NCI-H1417 treated with DMSO at 0.1 percent for 48 hours (cell line): ENCODE measurements at places on chromosomes 6 and 20.

- no peak for DNase-seq
Observed at GRCh38 chr20:49687595-49688567, 25.8 kb downstream of the B4GALT5 start.

- DNase-seq, result no peak
Observed at GRCh38 chr20:6613280-6613861, 154.1 kb upstream of the BMP2 start.

DNA sequence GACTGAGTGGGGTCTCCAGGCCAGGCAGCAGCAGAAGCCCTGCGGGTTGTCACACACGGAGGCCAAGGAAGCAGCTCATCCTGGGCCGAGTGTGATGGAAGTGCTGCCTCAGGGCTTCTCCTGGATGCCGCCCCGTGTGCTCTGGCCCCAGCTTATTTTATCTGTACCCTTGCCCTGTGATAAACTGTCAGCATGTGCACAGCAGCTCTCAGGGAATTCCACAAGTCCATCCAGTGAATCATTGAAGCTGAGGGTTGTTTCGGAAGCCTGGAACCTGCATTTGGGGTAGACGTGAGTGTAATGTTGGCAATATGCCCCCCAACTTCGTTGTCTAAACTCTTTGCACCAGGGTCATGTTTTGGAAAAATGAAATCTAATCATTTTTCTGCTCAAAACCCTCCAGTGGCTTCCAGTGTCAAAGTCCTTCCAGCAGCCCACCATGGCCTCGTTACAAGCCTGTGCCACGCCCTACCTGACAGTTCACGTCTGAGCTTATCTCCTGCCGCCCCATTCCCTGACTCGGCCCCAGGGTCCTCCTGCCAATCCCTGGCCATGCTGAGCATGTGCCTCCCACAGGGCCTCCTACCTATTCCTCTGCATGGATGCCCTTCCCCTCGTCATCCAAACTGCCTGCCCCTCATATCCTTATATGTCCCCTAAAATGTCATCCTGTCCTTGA lies 168.1 kb upstream of the THBS2 start:
- no peak for DNase-seq

DNA sequence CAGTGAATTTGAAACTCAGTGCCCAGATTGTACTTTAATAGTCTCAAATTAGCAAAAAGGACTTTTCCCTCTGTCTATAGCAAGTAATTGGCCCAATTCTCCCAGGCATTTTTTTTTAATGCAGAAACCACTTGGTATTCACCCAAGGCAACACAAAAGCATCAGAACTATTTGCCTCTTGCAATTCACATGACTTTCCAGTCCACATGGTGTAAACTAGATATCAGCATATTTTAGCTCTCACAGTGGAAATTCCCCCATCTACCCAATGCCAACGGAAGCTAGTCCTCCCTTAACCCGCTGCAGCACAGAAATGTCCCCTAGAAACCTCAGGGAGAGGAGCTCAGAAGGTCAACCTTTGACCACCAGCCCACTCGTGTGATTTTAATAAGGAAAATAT lies 103.4 kb upstream of the CDYL start:
- DNase-seq, result no peak

DNA sequence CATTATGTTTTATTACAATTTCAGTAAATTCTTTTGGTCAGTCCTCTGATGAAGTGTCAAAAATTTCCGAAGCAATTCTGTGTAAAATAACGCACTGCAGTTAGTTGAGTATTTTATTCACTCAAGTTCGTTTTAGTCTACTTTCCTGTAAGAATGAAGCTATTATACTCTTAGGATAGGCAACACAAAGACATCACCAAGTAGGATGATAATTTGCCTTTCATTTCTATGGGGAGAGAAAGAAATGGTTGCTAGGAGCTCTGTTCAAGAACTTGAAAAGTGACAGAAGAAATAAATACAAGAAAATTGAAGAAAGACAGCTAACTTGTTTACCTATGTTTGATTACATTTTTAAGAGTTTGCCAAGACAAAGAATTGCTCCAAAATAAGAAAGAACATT lies 290.4 kb downstream of the EYS start:
- DNase-seq, result no peak

DNA sequence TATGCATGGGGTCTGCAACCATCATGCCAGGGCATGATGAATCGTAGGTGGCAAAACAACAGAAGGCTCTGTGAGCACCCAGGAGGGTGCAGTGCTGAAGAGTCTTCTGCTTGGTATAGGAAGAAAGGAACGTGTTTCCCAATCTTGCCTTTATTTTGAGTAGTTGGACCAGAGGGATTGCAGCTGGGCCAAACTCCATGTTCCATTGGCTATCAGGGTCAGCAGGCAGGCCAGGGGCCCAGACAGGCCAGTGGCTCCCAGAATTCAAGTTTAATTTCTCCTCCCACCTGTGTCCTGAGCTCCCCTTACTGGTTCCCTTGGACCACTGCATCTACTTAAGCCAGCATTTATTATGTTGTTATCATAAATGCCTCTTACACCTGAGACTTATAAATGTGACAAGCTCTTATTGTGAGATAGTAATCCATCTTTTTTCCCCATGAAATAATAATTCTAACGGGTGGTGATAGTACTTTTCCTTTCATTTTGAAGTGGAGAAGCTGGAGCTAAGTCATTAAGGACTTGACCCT lies 918 bp upstream of the TRIM38 start:
- DNase-seq, result no peak

DNA sequence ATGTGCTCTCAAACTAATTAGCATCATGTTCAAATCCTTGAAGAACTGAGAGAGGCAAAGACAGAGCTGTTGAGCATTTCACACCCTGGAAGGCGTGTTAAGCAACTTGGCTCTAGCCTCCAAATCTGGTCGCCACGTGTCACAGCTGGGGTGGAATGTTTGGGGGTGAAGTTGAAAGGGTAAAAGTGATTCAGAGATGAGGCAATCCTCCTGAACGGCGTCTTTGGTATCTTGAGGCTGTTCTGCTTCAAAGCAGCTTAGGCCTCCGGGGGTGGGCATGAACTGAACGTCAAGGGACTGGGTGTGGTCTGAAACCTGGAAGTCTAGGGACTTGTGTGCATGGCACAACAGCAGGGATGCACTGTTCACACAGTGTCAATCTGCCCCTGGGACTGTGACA lies 62.3 kb downstream of the TRAM2 start:
- no peak for DNase-seq

DNA sequence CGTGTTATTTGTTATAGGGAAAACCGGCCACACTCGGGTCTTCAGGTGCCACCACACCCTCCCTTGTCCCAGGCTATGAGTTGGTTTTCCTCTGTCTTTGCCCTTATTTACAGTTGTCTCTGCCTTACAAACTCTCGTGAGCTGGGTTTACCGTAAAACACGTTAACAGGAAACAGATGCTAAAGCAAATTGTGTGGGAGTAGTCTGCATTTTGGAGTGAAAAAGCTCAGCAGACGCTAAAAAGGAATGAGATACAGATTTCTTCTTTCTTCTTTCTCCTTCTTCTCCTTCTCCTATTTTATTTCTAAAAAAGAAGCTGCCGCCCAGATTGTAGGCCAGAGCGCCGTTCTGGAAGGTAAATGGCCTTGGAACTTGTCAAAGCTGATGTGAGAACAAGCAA lies 51.9 kb downstream of the APCDD1L start:
- no peak for DNase-seq

GRCh38 chr6:158158748-158159147 lies 9.3 kb downstream of the SERAC1 start:
- no peak for DNase-seq

DNA sequence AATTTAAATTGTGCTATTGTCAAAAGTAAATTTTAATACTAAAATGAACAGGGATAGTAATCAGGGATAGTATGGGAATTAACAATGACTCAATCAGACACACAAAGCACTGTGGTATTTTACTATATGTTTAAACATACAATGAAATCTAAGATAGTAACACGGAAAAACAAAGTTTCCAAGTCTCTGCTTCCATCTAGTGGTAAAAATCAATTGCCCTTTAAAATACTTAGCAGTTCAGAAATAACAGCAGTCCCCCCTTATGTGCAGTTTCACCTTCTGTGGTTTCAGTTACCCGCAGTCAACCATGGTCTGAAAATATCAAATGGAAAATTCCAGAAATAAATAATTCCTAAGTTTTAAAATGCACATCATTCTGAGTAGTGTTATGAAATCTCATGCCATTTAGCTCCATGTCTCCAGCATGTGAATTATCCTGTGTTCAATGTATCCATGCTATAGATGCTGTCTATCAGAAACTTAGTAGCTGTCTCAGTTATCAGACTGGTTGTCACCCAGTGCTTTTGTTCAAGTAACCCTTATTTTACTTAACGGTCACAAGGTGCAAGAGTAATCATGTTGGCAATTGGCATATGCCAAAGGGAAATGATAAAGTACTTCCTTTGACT lies 58.5 kb downstream of the AHI1 start:
- no peak for DNase-seq

GRCh38 chr6:149763866-149764265 lies 14.3 kb downstream of the PCMT1 start:
- no peak for DNase-seq

- DNase-seq, result no peak
Observed at GRCh38 chr20:19916531-19917485, 100.4 kb upstream of the NAA20 start.

DNA sequence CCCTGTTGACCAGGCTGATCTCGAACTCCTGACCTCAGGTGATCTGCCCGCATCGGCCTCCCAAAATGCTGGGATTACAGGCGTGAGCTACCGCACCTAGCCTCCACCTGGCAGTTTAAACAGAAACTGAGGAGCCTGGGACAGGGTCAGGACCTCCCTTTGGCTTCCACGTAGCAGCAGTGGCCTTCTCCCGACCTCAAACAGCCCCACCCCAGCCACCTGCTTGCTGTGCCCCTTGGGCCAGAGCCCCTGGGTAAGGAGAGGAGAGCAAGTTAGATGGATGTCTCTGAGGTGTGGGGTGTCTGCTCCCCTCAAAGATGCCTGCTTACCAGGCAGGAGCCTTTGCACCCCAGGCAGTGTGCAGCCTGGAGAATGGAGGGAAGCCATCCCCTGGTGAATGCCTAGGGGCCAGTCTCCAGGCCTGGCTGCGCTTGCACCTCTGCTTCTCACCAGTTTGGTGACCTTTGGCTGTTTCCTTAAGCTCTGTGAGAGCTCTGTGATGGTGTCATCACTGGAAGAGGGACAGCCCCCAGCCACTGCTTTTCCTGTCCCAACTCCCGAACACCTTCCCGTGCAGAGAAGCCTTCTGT lies 42.1 kb upstream of the MDFI start:
- DNase-seq, result no peak

GRCh38 chr6:4486568-4487315 lies 289.5 kb upstream of the CDYL start:
- no peak for DNase-seq

DNA sequence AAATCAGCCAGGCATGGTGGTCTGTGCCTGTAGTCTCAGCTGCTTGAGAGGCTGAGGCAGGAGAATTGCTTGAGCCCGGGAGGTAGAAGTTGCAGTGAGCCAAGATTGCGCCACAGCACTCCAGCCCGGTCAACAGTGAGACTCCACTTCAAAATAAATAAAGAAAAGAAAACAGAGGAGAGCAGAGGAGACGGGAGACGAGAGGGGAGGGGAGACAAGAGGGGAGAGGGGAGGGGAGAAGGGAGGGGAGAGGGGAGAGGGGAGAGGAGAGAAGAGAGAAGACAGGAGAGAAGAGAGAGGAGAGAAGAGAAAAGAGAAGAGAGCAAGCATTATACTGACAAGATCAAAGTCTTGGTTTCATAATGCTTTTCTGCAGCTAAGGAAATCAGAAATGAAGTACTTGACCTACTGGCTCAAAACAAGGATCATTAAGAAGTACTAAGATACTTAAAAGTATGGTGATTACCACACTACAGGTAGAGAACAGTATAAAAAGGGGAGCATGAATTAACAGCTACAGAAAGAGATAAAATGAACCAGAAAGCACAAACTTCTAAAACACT lies 30.5 kb downstream of the FAM8A1 start:
- DNase-seq, result no peak

GRCh38 chr20:31560746-31561598 lies 44.1 kb upstream of the ID1 start:
- DNase-seq, result no peak

GRCh38 chr6:148082696-148083095 lies 259.9 kb upstream of the SASH1 start:
- DNase-seq, result no peak

GRCh38 chr6:86215323-86215722 lies 572.6 kb upstream of the SYNCRIP start:
- no peak for DNase-seq

DNA sequence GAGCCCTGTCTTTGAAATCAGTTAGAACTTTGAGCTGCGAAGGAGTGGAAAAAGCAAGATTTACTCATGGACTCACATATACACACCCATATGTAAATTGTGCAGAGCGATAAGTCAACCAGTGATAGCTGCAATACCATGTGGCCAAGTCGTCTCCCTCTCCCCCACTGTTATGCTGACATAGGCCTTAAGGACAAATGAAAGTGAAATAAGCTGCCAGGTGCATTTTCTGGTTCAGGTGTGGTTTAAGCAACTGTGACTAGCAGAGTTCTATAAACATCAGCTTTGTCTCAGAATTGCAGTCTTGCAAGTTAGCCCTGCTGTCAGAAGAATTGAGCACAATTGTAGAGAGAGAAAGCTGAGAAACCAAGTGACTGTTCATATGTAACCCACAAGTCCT lies 9.6 kb downstream of the FAM83B start:
- DNase-seq, result no peak

GRCh38 chr6:33372526-33373123 lies 19.0 kb upstream of the KIFC1 start:
- DNase-seq, result no peak

DNA sequence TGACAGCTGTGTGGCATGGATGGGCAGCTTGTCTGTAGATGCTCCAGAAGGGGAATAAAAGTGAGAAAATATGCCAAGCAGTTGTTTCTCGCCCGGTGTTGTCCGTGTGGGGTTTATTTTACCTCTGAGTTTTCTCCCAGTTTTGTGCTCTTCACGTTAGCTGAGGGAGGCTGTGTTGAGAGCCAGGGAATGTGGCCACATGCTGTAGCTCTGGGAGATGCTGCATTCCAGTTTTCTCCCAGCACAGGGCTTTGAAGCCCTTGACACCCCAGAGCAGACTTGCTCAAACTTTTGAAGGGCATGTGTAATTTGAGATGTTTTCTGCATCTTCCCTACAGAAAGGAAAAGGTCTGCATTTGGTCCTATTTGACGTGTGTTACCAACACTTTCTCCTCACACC lies 67.7 kb downstream of the RREB1 start:
- DNase-seq, result no peak

- no peak for DNase-seq
Observed at GRCh38 chr20:2688041-2688591, 4.5 kb upstream of the EBF4 start.

GRCh38 chr6:55175078-55176049 lies 1.0 kb downstream of the HCRTR2 start:
- no peak for DNase-seq
